Mucosa of descending colon (tissue), 3 donors: ENCODE measurements at places on chromosomes 13 and 19.

GRCh38 chr19:38211151-38211591 lies 12.9 kb downstream of the DPF1 start:
- no peak for DNase-seq

- peak; percentile 46 for DNase-seq
Observed at GRCh38 chr19:46471116-46471733, at the start of gene PNMA8A. Gene PNMA8A (minus strand): TSS chr19:46471563. CDS start chr19:46471035, 528 bp downstream.

DNA sequence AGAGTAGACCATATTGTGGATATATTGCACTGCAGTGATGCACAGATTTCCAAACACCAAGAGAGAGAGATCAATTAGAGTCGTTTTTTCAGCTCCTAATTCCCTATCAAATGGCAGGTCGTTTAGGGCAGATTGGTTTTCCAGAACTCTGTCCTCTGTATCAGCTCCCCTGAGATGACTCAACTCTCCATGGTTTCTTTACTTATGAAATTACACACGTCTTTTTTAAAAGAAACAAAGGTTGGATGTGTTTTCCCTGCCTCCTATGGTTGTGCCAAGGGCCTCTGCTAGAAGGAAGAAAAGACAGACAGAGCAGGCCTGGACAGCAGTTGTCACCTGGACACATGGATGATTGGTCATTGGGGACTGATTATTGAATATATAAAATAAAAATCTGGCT lies 478.1 kb upstream of the NBEA start:
- DNase-seq = no peak

GRCh38 chr19:42226886-42227285 lies 6.8 kb downstream of the ZNF526 start:
- no peak for DNase-seq

DNA sequence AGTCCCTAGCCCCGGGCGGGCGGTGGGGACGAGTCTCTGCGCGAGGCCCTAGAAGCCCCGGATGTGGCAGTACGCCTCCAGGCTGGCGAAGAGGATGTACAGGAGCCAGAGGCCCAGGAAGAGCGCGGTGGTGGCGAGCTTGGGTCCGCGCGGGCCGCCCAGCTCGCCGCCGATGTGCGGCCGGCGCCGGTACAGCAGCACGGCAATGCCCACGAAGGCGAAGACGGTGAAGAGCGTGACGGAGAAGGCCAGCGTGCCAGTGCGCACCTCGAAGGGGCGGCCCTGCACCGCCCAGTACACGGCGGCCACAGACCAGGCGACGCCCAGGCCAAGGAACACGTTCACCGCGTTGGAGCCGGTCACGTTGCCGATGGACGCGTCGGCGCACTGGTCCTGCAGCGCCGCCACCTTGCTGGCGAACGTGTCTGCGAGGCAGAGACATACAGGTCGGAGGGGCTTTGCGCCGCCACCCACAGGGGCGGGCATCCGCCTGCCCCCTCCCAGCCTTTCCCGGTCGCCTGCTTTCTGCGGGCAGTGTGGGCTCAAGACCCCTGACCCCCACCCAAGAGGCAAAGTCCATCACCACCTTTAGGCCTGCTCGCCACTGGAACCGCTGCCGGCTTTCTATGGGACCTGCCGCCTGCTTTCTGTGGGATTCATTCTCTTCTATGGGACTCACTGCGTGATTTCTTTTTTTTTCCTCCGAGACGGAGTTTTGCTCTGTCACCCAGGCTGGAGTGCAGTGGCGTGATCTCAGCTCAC lies 10.9 kb upstream of the MEIS3 start:
- peak; percentile 68 for DNase-seq

- DNase-seq = no peak
Observed at GRCh38 chr13:44507639-44508038, 68.5 kb downstream of the TSC22D1 start.

GRCh38 chr13:97710797-97711196 lies 242.7 kb upstream of the IPO5 start:
- no peak for DNase-seq

DNA sequence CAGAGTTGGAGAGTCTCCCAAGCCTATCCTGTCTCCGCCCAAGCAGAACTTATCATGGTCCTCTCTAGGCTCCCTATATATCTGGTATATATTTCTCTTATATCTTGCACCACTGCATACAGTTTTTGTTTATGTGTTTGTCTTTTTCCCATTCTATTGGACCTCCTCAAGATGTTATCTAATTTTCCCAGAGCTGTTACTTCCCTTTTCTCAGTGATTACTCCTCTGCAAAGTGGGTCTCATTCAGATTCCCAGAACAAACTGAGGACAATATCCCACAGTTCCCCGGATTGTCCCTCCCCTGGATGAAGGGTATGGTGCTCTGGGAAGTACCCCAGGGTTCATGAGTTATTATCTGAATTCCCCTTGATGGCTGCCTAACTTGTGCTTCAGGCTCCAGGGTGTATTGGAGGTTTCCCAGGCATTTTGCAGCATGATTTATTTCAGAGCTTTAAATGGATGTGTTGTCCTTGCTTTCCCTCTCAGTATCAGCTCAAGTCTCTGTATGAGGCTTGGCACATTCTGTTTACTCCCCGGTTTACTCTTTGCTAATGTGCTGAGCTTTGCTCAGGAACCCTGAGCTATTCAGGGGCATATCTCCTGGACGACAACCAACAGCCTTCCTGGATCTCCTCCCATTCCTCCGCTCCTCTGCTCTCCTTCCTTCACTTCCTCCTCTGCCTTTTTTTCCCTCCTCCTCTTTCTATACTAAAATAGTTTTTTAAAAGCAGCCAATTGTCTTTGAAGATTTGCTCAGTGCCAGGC lies 329.3 kb downstream of the SPRY2 start:
- no peak for DNase-seq

GRCh38 chr19:19540064-19540714 lies 2.1 kb downstream of the CILP2 start:
- DNase-seq = peak; percentile 87
